ENCODE measurements at places on chromosomes 7 and 10. TPM values are rescaled to one million over a fixed set of nuclear protein-coding genes. Genes with fewer than 3 reads are reported as not detected.

FXYD4 gene
- total RNA-seq, result not detected

UBE2H gene
- 171 TPM for total RNA-seq

NAT16 gene
- total RNA-seq, result 0.23 TPM

DNA sequence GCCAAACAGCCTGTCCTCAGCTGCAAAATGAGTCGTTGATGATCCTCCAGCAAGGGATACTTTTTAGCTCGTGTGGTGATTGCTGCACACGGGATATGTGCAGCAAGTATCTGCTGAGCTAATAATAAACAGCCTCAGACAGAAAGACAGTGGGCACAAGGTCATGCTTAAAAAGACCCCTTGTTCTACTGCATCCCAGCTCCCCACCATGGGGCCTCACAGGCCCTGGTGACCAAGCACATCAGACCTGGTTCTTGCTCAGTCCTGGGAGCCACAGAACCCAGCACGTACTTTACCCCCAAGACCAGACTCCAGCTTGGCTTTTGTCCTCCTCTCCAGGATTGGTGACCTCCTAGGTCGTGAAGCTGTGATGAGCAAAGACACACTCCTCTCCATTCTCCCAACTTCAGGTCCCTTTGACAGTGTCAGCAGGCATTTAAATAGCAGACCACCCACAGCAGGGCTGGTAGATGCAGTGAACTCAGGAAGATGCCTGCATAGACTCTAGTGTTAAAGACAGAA, 50.5 kb downstream of the EGFR start:
- DNase-seq, result no peak

- no peak for DNase-seq
These were observed 315.6 kb downstream of the DNAJB6 start for GRCh38 chr7:157652161-157652953.

DNA sequence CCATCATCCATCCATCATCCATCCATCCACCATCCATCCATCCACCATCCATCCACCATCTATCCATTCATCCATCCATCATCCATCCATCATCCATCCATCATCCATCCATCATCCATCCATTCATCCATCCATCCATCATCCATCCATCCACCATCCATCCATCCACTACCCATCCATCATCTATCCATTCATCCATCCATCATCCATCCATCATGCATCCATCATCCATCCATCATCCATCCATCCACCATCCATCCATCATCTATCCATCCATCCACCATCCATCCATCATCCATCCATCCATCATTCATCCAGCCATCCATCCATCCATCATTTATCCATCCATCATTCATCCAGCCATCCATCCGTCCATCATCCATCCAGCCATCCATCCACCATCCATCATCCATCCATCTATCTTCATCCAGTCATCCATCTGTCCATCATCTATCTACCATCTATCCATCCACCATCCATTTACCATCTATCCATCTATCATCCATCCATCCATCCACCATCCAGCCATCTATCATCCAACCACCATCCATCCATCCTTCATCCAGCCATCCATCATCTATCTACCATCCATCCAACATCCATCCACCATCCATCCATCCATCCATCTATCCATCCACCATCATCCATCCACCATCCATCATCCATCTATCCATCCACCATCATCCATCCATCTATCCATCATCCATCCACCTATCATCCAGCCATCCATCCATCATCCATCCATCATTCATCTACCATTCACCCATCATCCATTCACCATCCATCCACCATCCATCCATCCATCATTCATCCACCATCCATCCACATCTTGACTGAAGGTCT, 153.8 kb downstream of the SH3PXD2A start:
- no peak for DNase-seq
